Right lobe of liver (tissue), 6 donors: ENCODE measurements at places on chromosomes 12 and 14. TPM values are rescaled to one million over a fixed set of nuclear protein-coding genes. Genes with fewer than 3 reads are reported as not detected.

DNA sequence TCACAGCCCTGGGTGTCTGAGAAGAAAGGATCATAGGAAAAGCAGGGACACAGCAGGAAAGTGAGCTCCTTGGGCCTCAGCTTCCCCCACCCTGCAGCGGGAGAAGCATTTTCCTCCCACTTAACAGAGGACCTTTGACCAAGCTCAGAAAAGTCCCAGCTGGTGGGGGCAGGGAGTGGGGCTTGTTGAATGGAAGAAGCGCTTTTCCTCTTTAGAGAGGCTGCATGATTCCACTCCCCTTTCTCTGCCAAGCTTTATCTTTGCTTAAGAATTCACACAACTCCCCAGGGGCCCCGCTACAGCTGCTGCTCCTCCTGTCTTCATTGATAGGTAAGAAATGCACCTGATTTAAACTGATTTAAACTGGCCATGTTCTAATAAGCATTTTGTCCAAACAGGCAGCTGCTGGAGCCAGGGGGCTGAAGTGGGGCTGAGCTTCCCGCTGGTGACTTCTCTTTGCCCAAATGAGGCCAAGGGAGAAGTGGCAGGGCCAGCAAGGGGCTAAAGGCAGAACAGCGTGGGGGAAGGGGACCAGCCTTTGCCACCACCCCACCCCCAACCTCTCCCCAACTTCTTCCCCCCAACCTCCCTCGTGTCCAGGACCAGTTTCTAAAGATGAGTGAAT is 1.7 kb upstream of the PAPLN start:
- H3K27ac ChIP-seq, result no peak overlapping the region
- peaks cover 5% of the 10 kb centered on the region for H3K27me3 ChIP-seq
- H3K36me3 ChIP-seq, result no peaks in the 10 kb centered on the region
- no peak overlapping the region for H3K4me3 ChIP-seq

GRCh38 chr12:116011217-116011616 is 266.3 kb downstream of the MED13L start:
- no peaks in the 10 kb centered on the region for H3K4me1 ChIP-seq
- H3K4me3 ChIP-seq, result no peak overlapping the region
- H3K36me3 ChIP-seq, result peaks cover 57% of the 10 kb centered on the region

- H3K4me3 ChIP-seq, result no peak overlapping the region
- no peak for DNase-seq
- H3K27me3 ChIP-seq, result no peaks in the 10 kb centered on the region
- no peaks in the 10 kb centered on the region for H3K36me3 ChIP-seq
- no peaks in the 10 kb centered on the region for H3K4me1 ChIP-seq
These were observed 6.9 kb downstream of the GALNT9 start for GRCh38 chr12:132322206-132323132.

The LRR1 gene
- total RNA-seq, result 3.4 TPM

GRCh38 chr12:118398524-118398923 is 22.2 kb downstream of the SUDS3 start:
- H3K4me3 ChIP-seq, result no peak overlapping the region
- no peak for DNase-seq
- no peak overlapping the region for H3K27ac ChIP-seq

The FAR2 gene
- total RNA-seq, result 1.7 TPM

GRCh38 chr14:33350366-33350990 is 411.8 kb downstream of the NPAS3 start:
- H3K27me3 ChIP-seq, result no peaks in the 10 kb centered on the region
- DNase-seq, result no peak
- H3K4me1 ChIP-seq, result no peaks in the 10 kb centered on the region
- no peak overlapping the region for H3K4me3 ChIP-seq

The MMAB gene
- total RNA-seq, result 58.8 TPM

The PRB2 gene
- not detected for total RNA-seq

DNA sequence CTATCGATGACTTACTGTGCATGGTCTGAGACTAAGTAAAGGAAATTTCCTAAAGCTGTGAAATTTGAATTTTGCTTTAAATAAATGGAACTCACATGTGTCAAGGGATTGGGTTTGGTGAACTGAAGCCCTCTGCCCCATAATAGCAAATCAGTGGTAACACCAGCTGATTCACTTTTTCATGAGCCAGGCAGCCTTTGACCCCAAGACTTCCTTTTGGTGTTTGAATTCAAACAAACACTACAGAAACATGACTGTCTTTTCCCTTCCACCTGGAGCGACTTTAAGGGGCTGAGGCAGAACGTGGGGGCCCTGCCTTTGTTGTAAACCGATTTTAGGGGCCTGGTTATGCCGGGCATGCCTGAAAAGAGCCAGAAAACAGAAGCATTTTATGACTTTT is 28.8 kb downstream of the KCTD10 start:
- no peak for DNase-seq
- no peaks in the 10 kb centered on the region for H3K27me3 ChIP-seq
- H3K4me3 ChIP-seq, result no peak overlapping the region
- H3K36me3 ChIP-seq, result no peaks in the 10 kb centered on the region

GRCh38 chr12:54958048-54958658 is 26.4 kb downstream of the TESPA1 start:
- H3K36me3 ChIP-seq, result no peaks in the 10 kb centered on the region
- no peak overlapping the region for H3K4me3 ChIP-seq
- H3K4me1 ChIP-seq, result no peaks in the 10 kb centered on the region
- no peak for DNase-seq
- H3K27me3 ChIP-seq, result peaks cover 8% of the 10 kb centered on the region
- H3K27ac ChIP-seq, result no peak overlapping the region

DNA sequence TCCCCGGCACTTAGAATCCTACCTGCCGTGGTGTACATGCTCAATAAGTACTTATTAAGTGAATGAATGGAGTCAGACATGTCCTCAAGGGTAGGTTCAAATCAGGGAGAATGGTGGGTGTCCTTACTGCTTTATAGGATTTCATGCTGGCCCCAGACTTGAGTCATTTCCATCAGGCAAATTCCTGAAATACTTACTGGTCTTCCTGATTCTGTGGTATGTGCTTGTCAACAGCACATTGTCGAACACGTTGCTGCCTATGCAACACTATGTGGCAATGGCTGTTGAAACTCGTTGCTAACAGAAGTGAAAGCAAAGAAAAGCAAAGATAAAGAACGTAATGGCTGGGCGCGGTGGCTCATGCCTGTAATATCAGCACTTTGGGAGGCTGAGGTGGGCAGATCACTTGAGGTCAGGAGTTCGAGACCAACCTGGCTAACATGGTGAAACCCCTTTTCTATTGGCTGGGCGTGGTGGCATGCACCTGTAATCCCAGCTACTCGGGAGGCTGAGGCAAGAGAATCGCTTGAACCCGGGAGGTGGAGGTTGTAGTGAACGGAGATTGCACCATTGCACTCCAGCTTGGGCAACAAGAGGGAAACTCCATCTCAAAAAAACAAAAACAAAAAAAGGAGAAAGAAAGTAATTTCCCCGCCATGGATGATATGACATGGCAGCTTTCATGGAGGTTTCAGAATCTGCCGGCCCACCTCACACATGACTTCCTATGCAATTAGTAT is 214.9 kb downstream of the ZFP36L1 start:
- DNase-seq, result peak; percentile 64
- H3K27ac ChIP-seq, result peak overlapping the region; percentile 52
- peaks cover 9% of the 10 kb centered on the region for H3K4me1 ChIP-seq
- H3K36me3 ChIP-seq, result no peaks in the 10 kb centered on the region

DNA sequence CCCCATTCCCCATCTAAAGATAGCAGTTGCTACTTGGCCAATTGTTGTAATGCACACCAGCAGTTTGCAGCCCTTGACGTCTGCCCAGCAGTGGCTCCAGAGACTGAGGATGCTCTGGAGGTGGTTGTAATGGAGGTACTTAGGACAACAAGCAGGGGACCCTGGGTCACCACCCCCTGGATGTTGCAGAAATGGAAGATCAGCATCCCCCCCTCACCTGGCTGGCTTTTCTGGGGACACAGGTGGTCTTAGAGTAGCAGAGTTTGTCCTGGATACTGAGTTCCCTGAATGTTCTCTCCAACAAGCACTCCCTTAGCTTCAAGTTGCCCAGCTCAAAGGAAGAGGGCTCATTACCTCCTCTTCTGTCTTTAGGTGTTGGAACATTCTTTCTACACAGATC is 250.5 kb downstream of the AACS start:
- H3K4me3 ChIP-seq, result no peak overlapping the region
- H3K27ac ChIP-seq, result no peak overlapping the region
- no peaks in the 10 kb centered on the region for H3K36me3 ChIP-seq
- no peak for DNase-seq

GRCh38 chr12:19799895-19800602 is 360.8 kb downstream of the AEBP2 start:
- H3K4me3 ChIP-seq, result no peak overlapping the region
- H3K27me3 ChIP-seq, result no peaks in the 10 kb centered on the region
- H3K4me1 ChIP-seq, result no peaks in the 10 kb centered on the region
- no peak overlapping the region for H3K27ac ChIP-seq
- no peaks in the 10 kb centered on the region for H3K36me3 ChIP-seq

The SYCP3 gene
- not detected for total RNA-seq

DNA sequence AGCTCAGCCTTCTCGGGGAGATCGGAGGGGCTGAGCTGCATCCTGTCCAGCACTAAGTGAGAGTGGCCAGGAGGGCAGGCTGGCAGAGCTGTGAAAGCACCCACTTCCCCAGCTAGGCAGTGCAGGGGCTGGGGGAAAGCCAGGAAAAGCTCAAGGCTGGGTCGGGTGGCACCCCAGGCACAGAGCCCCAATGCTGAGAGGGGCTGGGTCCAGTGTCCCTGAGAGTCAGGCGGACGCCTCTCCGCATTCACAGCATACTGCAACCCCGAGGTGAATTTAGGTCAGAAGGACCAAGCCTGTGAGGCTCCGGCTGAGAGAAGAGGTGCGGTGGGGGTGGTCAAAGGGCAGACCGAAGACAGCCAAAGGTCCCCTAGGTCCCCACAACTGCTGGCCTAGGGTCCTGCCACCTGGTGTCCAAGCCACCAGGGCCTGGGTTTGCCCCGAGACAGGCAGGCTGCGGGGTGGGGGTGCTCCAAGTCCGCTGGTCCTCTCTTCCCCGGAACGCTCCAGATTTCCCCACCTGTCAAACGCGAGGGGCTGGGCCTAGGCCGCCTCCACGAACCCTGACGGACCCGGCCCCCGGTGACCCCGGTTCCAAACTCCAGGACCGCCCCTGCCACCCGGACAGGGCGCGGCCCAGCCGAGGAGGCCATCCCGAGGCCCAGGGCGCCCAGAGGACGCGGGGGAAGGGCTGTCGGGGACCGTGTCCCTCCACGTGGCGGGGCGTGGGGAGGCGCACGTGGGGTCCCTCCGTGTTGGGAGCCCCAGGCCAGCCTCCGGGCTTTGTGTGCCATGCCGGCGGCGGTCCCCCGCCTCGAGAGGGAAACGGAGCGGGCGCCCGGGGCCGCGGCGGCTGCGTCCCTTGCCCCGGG is 527 bp downstream of the CAMKK2 start:
- no peaks in the 10 kb centered on the region for H3K36me3 ChIP-seq
- peak overlapping the region; percentile 98 for H3K4me3 ChIP-seq
- H3K27ac ChIP-seq, result peak overlapping the region; percentile 97
- H3K4me1 ChIP-seq, result no peaks in the 10 kb centered on the region

- no peaks in the 10 kb centered on the region for H3K27me3 ChIP-seq
- no peaks in the 10 kb centered on the region for H3K36me3 ChIP-seq
- H3K4me1 ChIP-seq, result no peaks in the 10 kb centered on the region
- no peak overlapping the region for H3K4me3 ChIP-seq
These were observed 107.0 kb downstream of the HELB start for GRCh38 chr12:66409195-66409871.

The DCN gene
- 168 TPM for total RNA-seq

GRCh38 chr12:52230364-52231281 is 2.4 kb upstream of the KRT7 start:
- H3K4me3 ChIP-seq, result no peak overlapping the region
- H3K27me3 ChIP-seq, result no peaks in the 10 kb centered on the region
- H3K36me3 ChIP-seq, result no peaks in the 10 kb centered on the region
- H3K4me1 ChIP-seq, result no peaks in the 10 kb centered on the region

The CCDC196 gene
- 5.6 TPM for total RNA-seq

- no peak for DNase-seq
- H3K4me1 ChIP-seq, result no peaks in the 10 kb centered on the region
- H3K27ac ChIP-seq, result no peak overlapping the region
- H3K27me3 ChIP-seq, result no peaks in the 10 kb centered on the region
- H3K36me3 ChIP-seq, result no peaks in the 10 kb centered on the region
- no peak overlapping the region for H3K4me3 ChIP-seq
These were observed 90.9 kb downstream of the TMEM121 start for GRCh38 chr14:105617201-105617777.

The ISM2 gene
- not detected for total RNA-seq

- H3K27ac ChIP-seq, result no peak overlapping the region
- H3K36me3 ChIP-seq, result no peaks in the 10 kb centered on the region
- peak; percentile 75 for DNase-seq
- H3K27me3 ChIP-seq, result no peaks in the 10 kb centered on the region
These were observed 14.1 kb downstream of the SUSD6 start for GRCh38 chr14:69625299-69626131.

DNA sequence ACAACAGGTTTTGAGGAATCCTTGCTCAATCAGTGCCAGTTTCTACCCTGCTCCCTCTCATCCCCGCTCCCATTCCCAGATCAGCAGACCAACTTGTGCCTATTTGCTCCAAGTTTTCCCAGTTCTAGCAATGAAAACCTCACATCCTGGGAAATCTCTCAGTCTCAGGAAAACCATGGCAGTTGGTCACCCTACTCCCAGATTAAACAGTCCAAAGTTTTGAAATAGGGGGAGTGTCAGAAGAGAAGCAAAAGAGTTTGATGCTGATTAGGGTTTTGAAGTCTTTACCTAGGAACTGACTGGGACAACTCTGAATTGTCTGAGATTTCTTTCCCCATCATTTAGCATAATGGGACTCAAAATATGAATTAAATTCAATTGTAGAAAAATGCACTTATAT is 95.8 kb upstream of the ARID2 start:
- H3K4me1 ChIP-seq, result no peaks in the 10 kb centered on the region
- no peaks in the 10 kb centered on the region for H3K27me3 ChIP-seq
- no peaks in the 10 kb centered on the region for H3K36me3 ChIP-seq
- H3K4me3 ChIP-seq, result no peak overlapping the region

The KRT81 gene
- not detected for total RNA-seq

The CYP27B1 gene
- 0.56 TPM for total RNA-seq

The C3AR1 gene
- total RNA-seq, result 11.9 TPM

The KCNH3 gene
- 0.16 TPM for total RNA-seq

DNA sequence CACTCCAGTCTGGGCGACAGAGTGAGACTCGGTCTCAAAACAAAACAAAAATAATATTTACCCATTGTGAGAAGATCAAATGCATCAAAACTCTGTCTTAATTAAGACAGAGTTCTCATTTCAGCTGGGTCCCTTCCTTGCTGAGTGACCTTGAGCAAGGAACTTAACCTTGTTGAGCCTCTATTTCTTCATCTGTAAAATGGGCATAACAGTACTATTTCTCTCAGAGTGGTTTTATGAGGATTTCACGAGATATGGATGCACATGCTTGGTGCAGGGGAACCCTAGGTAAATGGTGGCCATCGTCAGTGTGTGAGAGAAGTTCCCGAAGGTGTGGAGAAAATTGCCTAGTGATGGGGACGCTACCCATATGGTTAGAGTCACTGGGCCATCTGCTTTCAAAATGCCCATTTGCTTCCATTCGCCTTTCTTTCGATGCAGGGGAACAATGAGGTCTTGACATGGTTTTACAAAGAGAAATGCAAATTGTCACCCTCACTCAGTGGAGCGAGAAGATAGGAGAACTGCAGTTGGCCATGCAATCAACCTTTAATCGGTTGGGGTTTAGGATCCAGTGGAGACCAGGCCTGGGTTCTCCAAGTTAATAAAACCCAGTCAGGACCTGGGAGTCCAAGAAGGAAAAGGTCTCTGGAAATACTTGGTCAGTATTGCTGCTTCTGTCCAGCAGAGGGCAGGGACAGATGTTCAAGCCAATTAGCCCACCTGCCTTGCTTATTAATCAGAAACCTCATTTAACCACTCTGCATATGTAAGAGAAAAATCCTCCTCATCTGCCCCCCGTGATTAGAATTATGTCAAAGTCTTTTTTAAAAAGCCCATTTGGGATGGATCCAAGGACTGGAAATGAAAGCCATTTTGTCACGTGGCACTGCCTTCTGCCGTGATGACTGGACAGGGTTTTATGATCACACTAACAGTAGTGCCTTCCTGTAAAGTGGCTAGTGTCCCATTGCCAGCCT is 37.2 kb downstream of the CFAP251 start:
- no peaks in the 10 kb centered on the region for H3K36me3 ChIP-seq
- no peaks in the 10 kb centered on the region for H3K4me1 ChIP-seq
- H3K27me3 ChIP-seq, result no peaks in the 10 kb centered on the region
